ENCODE measurements at places on chromosomes 5 and 9.

DNA sequence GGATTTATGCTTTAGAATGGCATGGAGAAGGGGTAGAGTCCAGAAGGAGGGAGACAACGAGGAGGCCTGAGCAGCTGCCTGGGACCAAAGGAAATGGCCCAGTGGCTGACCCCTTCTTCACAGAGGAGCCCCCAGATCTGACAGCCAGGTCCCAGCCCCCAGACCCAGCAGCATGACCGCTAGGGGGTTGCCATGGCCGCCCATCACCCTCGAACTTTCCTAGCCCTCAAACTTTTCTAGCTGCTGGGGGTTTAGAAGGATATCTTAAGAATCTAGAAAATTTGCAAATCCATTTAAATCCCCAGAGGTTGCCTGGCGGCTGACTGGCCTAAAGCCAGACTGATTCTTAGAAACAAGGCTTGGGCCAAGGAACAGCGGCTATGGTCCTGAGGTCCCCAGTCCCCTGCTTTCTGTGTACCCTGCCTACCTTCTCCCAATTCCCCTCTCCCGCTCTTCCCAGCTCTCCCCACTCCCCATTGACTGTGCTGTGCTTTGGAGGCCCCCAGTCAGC is 972 bp downstream of the PDGFRB start:
- DNase-seq, result no peak

DNA sequence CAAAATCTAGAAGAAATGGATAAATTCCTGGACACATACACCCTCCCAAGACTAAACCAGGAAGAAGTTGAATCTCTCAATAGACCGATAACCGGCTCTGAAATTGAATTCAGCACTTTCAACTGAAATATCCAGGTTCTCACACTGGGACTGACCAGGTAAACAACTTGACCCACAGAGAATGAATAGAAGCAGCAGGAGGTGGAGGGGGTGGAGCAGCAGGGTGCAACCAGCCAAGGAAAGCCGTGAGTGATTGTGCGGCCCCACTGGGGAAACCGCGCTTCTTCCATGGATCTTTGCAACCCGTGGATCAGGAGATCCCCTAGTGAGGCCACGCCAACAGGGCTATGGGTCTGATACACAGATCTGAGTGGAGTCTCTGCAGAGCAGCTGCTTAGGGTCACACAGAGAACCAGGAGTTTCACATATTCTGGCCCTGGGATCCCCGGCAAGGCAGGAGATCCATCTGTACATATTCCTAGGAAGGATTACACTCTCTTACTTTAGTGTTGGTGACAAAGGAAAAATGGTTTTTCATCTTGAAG is 181.5 kb downstream of the SLCO4C1 start:
- no peak for DNase-seq

DNA sequence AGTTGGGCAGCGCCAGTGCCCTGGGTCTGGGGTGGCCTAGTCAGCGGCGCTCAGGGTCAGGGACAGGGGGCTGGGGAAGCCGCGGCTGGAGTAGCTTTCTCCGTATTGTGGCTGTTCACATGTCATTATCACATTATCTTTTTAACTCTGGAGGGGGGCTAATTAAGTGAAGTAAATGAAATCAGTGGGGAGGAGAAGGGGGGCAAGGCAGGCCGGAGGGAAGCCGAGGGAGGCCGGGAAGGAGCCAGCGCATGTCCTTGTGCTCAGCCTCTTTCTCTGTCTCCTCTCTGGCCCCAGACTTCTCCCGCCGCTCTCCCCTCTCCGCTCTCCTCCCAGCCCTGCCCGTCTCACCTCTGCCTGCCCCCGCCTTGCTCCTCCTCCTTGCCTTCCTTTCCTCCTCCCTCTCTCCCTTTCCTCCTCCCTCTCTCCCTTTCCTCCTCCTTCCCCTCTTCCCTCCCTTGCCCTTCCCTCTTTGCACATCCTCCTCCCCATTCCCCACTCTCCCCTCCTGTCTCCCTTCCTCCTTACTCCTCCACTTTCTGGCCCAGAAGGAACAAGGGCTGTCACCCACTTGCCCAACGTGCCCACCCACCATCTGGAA is 38.7 kb downstream of the ASS1 start:
- DNase-seq, result no peak

- peak; percentile 69 for DNase-seq
These were observed 815 bp downstream of the ANXA6 start for GRCh38 chr5:151156507-151157420.

DNA sequence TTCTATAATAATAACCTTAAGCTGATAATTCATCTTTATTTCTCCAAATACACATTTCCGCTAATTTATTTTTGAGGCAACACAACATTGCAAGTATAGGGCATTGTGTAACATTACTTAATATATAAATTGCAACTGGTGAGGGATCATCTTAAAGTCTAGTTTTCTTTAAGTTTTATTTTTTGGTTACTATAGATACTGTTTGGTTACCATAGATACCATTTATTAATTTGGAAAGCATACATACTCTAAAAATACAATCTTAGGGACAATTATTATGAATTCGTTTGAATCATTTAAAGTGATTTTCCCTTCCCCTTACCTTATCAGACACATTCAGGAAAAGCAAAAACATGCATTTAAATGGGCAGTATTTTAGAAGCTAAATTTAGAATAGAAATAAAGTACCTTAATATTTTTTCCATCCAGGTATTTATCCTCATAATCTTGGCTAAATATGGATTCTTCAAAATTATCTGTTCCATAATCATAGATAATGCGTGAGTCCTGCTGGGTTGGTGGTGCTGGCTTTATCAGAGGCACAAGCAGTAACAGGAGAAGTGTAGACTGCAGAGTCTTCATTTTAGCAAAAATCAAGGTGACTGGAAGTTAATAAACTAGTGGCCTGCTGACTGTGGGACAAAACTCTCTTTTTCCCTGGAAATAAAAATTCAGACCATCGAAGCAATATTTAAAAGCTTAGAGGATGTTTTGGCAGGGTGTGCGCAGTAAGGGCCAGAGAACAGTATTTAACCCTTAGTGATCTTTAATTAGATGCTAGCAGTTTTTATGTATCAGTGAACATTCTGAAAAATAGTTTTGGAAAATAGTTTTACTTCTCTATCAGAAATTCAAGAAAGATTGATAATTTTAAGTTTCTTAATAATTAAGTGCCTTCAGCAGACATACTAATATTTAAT is 1.3 kb downstream of the OGN start:
- no peak for DNase-seq

GRCh38 chr5:153617190-153617589 is 126.7 kb downstream of the GRIA1 start:
- DNase-seq, result no peak

GRCh38 chr5:148760945-148761638 is 65.3 kb upstream of the ADRB2 start:
- DNase-seq, result peak; percentile 51

GRCh38 chr5:136957428-136957827 is 541.7 kb downstream of the SPOCK1 start:
- no peak for DNase-seq

DNA sequence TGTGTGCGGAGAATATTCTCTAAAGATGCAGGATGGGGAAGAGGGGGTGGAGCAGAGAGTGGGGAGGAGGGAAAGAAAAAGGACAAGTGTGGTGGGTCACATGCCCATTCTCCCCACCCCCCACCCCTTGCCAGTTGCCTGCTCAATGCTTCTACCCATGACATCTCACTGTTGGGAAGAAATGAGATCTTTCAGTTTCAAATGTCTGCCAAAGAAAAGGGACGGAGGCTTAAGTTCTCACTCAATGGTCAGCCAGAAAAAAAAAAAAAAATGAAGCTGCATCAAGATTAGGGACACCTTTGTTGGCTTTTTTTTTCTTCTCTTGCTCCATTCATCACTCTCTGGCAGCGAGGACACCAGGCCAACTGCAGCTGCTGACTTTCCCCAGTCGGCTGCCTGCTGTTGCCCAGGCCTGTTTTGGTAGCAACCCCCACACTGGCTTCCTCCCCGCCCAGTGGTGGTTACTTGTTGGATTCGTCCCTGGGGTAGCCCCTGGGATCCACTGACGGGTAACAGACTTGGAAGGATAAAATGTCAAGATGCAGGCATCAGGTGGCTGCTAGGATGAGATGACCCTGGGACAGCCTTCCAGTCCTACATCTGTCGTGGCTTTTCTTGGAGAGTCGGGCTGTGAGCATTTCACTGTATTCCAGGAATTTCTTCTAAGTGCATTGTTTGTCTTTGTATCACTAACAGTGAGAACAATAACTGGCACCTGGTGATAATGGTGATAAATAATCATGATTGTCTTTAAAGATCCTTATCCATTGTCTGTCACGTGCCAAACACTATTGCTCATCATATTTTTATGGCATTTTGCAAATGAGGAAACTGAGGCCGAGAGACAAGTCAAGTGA is 9.1 kb downstream of the WWC1 start:
- DNase-seq, result no peak

- DNase-seq, result no peak
These were observed 81.6 kb upstream of the MIER3 start for GRCh38 chr5:57033503-57033902.

DNA sequence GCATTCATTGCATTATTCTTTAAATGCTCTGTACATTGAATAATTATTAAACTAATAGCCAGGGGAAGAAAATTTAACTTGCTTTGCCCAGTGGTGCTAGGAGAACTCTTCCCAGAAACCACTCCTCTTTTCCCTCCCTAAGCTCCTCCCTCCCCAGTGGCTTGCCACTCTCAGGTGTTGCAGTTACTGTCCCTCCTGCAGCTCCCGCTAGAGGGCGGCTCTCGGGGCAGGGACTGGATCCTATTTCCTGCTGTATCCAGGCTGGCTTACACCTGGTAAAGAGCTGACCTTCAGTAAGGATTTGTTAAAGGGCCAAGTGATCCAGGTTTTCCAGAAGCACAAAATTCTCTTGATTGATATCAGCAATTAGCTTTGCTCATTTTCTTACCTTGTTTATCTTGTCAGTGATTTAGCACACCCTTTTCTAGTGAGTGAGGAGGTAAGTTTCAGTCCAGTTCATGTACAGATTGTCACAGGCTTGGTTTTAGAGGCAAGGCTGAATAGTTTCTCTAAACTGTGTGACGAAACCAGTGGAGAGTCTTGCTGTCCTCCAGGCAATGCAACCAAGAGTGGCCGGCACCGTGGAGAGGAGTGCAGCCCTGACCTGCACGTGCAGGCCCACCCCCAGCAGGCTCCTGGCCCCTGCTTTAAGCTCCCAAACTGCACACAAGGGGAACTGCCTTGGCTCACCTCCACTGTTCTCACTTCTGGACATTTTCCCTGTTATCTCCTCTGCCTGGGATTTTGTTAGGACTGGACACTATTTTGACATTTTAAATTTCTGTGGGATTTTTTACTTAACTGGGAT is 423.8 kb downstream of the SPOCK1 start:
- peak; percentile 32 for DNase-seq

DNA sequence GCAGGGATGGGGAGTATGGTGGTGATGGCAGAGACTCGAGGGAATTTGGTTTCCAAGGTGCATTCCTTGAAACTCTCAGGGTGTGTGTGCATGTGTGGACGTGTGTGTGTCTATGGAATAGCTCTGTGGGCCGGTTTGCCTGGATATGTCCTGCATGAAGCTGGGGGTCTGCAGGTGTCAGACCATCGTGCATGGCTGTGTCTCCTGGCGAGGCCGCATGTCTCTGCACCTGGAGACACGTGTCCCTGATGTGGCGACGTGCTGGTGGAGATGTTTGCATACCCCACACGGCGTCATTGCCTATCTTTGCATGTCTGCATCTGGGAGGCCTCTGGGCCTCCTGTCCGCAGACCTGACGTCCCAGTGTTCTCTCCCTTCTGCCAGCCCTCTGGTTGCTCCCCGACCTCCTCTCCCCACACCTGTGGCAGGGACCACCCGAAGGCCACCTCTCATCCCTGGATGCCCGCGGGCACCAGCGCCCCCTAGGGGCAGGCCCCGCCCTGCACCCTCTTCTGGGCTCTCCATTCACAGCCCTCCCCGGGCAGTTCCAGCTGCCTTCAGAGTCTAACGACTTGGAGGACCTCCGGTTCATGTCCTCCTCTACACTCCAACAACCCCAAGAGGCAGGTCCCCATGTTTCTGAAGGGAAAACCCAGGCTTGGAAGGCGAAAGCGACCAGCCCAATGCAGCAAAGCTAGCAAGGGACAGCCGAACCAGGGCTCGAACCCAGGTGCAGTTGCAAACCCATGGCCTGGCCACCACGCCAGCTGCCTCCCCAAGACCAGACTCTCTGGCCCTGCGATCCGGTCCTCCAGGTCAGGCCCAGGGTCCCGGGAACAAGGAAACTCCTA is 88.6 kb downstream of the LMX1B start:
- peak; percentile 44 for DNase-seq

GRCh38 chr5:176630681-176631222 is 277 bp downstream of the EIF4E1B start:
- no peak for DNase-seq

DNA sequence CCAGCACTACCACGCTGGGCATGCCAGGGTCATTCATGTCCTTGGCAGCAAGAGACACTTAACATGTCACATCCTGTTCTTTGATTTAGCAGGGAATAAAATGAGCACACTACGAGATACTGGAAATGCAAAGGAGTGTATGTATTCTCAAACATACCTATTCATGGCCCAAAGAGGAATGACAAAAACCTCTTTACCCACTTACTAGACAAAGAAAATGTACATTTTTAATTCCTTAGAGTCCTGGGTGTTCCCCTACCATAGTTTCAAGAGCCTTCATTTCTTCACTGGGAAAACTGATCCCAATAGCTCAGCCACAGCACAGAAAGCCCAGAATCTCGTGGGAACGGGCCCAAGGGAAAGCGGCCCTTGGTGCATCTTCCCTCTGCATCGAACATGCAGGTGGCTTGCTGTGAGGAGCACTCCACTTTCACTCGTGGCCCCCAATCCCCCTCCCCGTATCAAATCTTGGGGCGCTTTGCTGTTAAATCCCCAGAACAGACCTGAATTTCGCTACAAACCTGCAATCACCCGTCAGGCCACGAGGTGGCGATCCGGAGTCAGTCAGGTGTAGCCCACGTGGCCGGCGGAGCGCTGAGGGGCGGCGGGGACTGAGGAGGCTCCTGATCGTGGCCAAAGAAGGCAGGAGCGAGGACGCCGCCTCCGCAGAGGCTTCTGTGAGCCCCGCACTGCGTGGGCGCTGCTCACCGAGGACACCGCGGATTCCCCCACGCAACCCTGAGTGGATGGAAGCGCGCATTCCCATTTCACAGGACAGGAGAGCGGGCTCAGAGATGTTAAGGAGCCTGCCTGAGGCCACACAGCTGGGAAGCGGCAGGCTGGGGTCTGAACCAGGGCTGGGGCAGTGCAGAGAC is 91.4 kb downstream of the LMX1B start:
- DNase-seq, result peak; percentile 88

DNA sequence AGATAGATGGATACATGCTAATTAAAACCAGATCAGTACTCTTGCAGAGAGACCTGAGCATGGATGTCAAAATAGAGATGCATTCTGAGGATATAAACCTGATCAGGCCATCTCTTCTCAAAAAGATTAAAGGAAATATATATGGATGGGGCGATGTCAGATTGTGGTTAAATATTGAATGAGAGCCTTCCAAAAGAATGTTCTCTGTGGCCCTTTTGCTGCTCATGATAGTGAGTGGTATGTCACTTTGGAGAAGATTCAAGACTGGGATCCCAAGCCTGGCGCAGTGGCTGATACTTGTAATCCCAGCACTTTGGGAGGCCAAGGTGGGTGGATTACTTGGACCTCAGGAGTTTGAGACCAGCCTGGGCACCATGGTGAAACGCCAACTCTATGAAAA is 20.5 kb downstream of the ZNF131 start:
- no peak for DNase-seq

- no peak for DNase-seq
These were observed 187.3 kb upstream of the NMUR2 start for GRCh38 chr5:152592416-152592815.

- no peak for DNase-seq
These were observed 156.3 kb downstream of the GOLPH3 start for GRCh38 chr5:32017692-32018367.

- DNase-seq, result peak; percentile 56
These were observed 4.2 kb downstream of the ADAM19 start for GRCh38 chr5:157571357-157571827.

- peak; percentile 26 for DNase-seq
These were observed 933.6 kb downstream of the CDH12 start for GRCh38 chr5:21919414-21920022.

Measured in activated CD4-positive, alpha-beta T cell treated with anti-CD3 and anti-CD28 coated beads, Interleukin-10, Interleukin-2, amounts not matched to agents 100 ng/mL and 50 ng/mL, durations not matched to agents 16 hours and 8 hours (primary cell).